GM23338 (cell line): ENCODE measurements at places on chromosomes 13 and 19.
A peak's percentile ranks its signal among the peaks of the same experiment; 100 is the strongest.

- DNase-seq = no peak
These were observed 8.8 kb downstream of the POU4F1 start for GRCh38 chr13:78594456-78594975.

DNA sequence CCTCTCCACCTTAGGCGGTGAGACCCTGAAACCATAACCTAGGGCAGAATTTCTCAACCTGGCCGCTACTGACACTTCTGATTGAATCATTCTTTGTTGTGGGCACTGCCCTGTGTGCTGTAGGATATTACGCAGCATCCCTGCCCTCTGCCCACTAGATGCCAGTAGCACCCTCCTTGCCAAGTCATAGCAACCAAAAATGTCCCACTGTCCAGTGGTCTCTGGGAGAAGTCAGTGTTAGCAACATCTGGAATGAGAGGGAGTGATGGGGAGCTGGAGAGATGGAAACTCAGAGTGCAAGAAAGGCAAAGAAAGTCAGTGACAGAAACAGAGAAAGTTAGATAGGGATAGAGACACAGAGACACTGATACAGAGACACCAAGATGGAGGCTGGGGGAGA lies 13.6 kb downstream of the KLK4 start:
- no peak for DNase-seq

DNA sequence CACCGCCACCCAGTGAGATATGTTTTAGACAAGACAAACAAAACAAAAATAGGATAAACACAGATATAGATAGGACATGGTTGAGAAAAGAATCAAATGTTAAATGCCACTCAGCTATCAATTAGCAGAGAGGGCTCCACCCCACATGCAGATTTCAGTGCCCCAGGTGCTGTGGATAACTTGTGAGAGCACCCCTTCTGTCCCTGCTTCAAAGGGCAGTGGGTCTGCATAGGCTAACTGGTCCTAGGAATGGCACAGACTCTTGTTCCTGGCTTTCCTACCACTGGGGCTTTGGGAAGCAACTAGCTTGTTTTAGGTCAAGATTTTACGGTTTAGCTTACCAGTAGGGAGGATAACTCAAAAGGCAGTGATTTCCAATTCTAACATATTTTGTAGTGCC lies 460.3 kb downstream of the TSHZ3 start:
- peak; percentile 14 for DNase-seq

DNA sequence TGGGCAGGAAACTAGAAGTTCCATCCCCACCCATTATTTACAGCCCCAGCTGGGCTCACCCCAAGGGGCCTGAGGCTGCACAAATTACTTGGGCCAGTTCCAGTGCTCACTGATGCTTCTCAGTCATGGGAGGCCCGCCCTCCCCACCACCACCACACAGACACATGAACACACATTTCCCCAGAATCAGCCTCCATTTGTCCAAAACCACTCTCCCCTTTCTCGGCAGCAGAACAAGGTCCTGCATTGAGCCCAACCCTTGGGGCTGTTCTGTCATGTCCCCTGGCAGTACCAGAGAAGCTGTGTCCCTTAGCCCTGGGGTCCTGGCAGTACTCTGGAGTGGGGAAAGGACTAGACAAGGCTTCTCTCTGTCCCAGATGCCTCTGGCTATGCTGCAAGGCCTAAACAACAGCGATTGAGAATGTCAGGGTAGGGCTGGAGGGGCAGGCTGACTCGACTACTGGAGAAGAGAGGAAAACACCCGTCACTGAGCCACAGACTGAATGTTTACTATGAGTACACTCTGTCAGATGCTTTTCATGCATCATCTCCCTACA lies 21.8 kb downstream of the SAMD4B start:
- no peak for DNase-seq

DNA sequence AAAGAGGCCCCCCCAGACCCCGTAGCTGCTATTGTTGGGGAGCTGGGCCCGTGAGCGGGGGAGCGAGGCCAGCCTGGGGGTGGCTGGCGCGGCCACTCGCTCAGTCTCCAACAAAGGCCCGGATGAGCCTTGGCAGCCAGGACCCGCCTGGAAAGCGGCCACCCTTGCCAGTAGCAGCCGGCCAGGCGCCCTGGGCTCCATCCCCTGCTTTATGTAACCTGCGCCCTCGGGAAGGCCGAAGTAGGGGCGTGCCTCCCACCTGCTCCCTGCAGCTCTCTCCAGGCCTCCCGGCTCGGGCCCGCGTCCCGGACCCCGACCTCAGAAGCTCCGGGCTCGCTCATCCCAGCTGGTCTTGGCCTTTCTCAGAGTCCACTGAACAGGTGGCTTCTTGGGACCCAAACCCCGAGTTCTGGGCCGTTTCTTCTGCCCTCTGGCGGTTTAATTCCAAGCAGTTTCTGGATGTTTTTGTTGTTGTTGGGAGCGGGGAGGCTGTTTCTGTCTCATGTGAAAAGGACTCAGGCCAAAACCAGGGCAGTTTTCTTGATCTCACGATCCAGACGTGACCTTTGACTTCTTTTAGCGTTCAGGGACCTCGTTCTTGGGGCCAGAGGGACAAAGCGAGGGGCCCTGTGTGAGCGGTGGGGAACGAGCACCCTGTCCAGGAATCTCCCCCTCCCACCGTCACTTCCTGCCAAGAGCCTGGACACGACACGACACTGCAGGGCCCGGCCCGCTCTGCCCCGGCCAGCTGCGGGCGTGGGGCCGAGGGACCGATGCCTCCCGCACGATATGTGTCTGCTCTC lies 1.2 kb downstream of the CDC34 start:
- DNase-seq = peak; percentile 90

GRCh38 chr13:88948501-88948900 lies 1277.3 kb downstream of the SLITRK5 start:
- DNase-seq = no peak

GRCh38 chr13:107941345-107942029 lies 273.8 kb downstream of the LIG4 start:
- no peak for DNase-seq

- DNase-seq = no peak
These were observed 71.3 kb downstream of the LHFPL6 start for GRCh38 chr13:39531646-39532045.
